ENCODE measurements at places on chromosomes 4 and X. TPM values are rescaled to one million over a fixed set of nuclear protein-coding genes. Genes with fewer than 3 reads are reported as not detected.

MAGEE2 gene
- total RNA-seq = not detected

IQSEC2 gene
- total RNA-seq = 17.2 TPM

PAGE1 gene
- total RNA-seq = not detected

NRK gene
- 0.67 TPM for total RNA-seq

TLR1 gene
- 6.5 TPM for total RNA-seq

SLC38A5 gene
- 76.8 TPM for total RNA-seq

TMEM156 gene
- total RNA-seq = 0.33 TPM

CT45A10 gene
- total RNA-seq = not detected

GRCh38 chr4:147589586-147589985 lies 27.6 kb upstream of the TMEM184C start:
- H3K27me3 ChIP-seq = no peaks in the 10 kb centered on the region
- no peak for DNase-seq
- H3K27ac ChIP-seq = no peak overlapping the region
- H3K4me3 ChIP-seq = no peak overlapping the region

DNA sequence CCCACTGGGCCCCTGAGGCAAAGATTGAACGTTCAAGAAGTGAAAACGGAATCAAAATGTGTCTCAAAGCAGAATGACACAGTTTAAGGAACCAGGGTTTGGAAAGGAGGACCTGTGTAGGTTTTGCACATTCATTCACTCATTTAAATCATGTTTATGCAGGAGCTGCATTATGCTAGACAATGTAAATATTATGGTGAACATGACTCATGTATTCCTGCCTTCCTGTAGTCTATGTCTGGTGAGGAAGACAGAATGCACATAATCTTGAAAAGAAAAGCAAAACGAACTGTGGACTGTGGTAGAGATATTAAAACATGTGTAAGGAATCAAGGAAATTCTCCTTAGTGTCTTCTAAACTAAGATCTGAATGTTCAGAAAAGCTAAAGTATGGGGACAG lies 311.8 kb upstream of the SMIM31 start:
- DNase-seq = no peak
- H3K4me3 ChIP-seq = no peak overlapping the region
- no peaks in the 10 kb centered on the region for H3K27me3 ChIP-seq
- H3K4me1 ChIP-seq = no peaks in the 10 kb centered on the region
- H3K36me3 ChIP-seq = no peaks in the 10 kb centered on the region
- no peak overlapping the region for H3K27ac ChIP-seq

- H3K36me3 ChIP-seq = no peaks in the 10 kb centered on the region
- H3K4me3 ChIP-seq = no peak overlapping the region
- no peaks in the 10 kb centered on the region for H3K4me1 ChIP-seq
Measured at GRCh38 chrX:46574774-46575381, 1.3 kb downstream of the CHST7 start.

DNA sequence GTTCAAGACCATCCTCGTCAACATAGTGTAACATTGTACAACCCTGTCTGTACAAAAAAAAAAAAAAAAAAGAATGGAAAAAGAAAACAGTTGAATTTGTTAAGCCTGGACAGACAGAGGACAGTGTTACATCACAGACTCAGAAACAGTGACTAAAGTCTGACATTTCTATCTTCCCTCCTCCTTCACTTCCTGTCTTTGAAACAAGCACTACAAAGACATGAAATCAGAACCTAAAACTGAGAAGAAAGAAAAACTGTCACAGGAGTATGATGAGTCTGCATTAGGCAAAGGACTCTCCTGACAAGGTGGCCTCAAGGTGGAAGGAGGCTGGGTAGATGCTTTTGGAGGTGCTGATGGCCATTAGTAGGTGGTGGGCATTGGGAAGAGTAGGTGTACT lies 126.7 kb downstream of the RBM47 start:
- no peaks in the 10 kb centered on the region for H3K36me3 ChIP-seq
- H3K27ac ChIP-seq = peak overlapping the region; percentile 73
- H3K4me3 ChIP-seq = no peak overlapping the region
- DNase-seq = no peak
- H3K4me1 ChIP-seq = peaks cover 36% of the 10 kb centered on the region

GRCh38 chrX:6203462-6204215 lies 25.0 kb downstream of the NLGN4X start:
- no peak for DNase-seq
- no peak overlapping the region for H3K4me3 ChIP-seq
- no peaks in the 10 kb centered on the region for H3K4me1 ChIP-seq
- H3K36me3 ChIP-seq = no peaks in the 10 kb centered on the region
- H3K27me3 ChIP-seq = no peaks in the 10 kb centered on the region
- H3K27ac ChIP-seq = no peak overlapping the region

GRCh38 chrX:18422325-18422724 lies 3.1 kb upstream of the CDKL5 start:
- H3K4me3 ChIP-seq = no peak overlapping the region
- DNase-seq = no peak
- H3K36me3 ChIP-seq = no peaks in the 10 kb centered on the region
- H3K4me1 ChIP-seq = no peaks in the 10 kb centered on the region
- no peak overlapping the region for H3K27ac ChIP-seq
- H3K27me3 ChIP-seq = no peaks in the 10 kb centered on the region

- H3K4me1 ChIP-seq = peaks cover 9% of the 10 kb centered on the region
- DNase-seq = no peak
- H3K36me3 ChIP-seq = no peaks in the 10 kb centered on the region
- H3K27me3 ChIP-seq = no peaks in the 10 kb centered on the region
- no peak overlapping the region for H3K4me3 ChIP-seq
Measured at GRCh38 chrX:149467920-149468319, 37.2 kb downstream of the IDS start.

DNA sequence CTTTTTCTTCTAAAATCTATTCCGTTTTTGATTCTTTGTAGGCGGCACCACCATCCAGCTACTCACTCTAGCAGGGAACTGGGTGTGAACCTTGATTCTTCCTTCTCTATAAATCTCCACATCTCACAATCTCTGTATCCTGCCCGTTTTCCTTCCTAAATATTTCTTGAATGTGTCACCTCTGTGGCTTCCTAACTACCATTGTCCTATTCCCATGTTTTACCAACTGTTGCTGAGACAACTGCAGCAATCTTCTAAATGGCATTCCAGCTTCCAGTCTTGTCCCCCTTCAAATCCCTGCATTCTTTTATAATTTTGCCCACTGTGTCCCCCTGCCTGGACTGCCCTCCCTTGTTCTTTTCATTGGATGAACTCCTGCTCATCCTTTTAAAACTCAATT lies 641.3 kb downstream of the RPA4 start:
- no peaks in the 10 kb centered on the region for H3K4me1 ChIP-seq
- no peaks in the 10 kb centered on the region for H3K36me3 ChIP-seq
- no peak overlapping the region for H3K27ac ChIP-seq
- H3K27me3 ChIP-seq = no peaks in the 10 kb centered on the region
- H3K4me3 ChIP-seq = no peak overlapping the region

DNA sequence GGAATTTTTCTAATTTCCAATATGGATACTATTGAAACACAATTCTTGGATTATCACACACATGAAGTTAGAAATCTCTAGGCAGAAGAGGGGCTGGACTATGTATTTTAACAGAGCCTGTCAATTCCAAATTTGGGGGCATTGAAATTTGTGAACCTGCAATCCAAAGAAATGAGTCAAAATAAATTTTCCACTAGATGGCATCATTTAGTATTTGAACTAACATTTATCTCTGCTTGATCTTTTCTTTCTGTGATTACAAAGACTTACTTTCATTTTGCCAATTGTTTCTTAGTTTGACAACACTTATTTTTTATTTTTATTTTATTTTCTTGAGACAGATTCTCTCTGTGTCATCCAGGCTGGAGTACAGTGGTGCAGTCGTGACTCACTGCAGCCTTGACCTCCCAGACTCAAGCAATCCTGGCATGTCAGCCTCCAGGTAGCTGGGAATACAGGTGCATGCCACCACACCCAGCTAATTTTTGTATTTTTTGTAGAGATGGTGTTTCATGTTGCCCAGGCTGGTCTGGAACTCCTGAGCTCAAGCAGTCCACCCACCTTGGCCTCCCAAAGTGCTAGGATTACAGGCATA lies 2.7 kb upstream of the PYURF start:
- no peak overlapping the region for H3K27ac ChIP-seq
- no peaks in the 10 kb centered on the region for H3K36me3 ChIP-seq
- H3K4me3 ChIP-seq = no peak overlapping the region
- peaks cover 15% of the 10 kb centered on the region for H3K4me1 ChIP-seq

GRCh38 chr4:7792616-7793015 lies 147.0 kb downstream of the AFAP1 start:
- DNase-seq = no peak
- H3K27ac ChIP-seq = no peak overlapping the region
- H3K4me1 ChIP-seq = peaks cover 23% of the 10 kb centered on the region

DNA sequence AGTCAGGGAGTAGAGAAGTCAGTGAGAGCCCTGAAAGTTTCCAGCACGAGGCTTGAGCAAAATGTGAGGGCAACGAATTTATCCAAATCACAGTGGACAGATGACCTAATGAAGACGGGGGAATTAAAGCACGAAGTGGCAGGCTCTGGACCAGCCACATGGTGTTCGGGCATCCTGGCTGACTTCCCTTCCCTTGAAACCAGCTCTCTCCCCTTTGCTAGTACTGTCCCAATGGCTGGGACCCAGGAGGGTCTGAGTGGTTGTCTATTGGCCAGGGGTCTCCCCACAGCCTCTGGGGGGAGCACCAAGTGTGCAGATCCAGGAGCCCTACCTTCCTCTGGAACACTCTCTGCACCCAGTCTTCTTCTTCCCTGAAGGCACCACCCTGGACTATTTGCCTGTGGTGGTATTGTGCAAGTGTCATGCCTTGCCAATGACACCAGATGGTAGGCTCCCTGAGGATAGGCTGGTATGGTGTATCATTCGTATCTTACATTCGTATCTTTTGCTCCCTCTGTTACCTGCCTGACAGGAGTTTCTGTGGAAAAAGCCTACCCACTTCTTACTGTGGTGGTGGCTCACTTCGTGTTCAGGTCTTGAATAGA lies 2.1 kb downstream of the APLN start:
- H3K4me1 ChIP-seq = peaks cover 5% of the 10 kb centered on the region
- no peak overlapping the region for H3K4me3 ChIP-seq
- no peak for DNase-seq
- H3K36me3 ChIP-seq = no peaks in the 10 kb centered on the region
- no peaks in the 10 kb centered on the region for H3K27me3 ChIP-seq

Measured in thyroid gland (tissue), 4 donors.